ENCODE measurements at places on chromosomes 13 and 19.
A peak's percentile ranks its signal among the peaks of the same experiment; 100 is the strongest.

GRCh38 chr19:30651066-30651465, 278.9 kb downstream of the ZNF536 start:
- no peak for DNase-seq

DNA sequence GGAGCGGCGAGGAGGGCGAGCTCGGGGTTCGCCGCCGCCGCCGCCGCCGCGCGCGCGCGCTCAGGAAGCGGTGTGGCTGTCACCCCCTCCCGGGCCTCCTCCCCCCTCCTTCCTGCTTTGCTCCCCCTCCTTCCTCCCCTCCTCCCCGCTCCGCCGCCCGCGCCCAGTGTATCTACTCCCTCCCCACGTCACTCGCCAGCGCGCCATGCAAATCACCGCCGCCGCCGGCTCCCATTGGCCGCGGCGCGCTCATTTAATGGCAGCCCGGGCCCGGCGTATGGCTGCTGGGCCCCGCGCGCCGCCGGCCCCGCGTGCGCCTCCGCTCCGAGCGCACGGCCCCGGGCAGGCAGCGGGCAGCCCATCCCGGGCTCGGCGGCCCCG, 335 bp upstream of the SOX1 start:
- peak; percentile 91 for DNase-seq

GRCh38 chr13:99214232-99214631, 13.6 kb downstream of the UBAC2 start:
- DNase-seq = peak; percentile 75

- DNase-seq = no peak
Measured at GRCh38 chr13:99301913-99302636, 5.1 kb downstream of the GPR183 start.

- DNase-seq = no peak
Measured at GRCh38 chr19:5957170-5957569, 20.8 kb downstream of the RANBP3 start.

GRCh38 chr13:82661126-82661525, 1221.1 kb downstream of the SLITRK1 start:
- DNase-seq = no peak

DNA sequence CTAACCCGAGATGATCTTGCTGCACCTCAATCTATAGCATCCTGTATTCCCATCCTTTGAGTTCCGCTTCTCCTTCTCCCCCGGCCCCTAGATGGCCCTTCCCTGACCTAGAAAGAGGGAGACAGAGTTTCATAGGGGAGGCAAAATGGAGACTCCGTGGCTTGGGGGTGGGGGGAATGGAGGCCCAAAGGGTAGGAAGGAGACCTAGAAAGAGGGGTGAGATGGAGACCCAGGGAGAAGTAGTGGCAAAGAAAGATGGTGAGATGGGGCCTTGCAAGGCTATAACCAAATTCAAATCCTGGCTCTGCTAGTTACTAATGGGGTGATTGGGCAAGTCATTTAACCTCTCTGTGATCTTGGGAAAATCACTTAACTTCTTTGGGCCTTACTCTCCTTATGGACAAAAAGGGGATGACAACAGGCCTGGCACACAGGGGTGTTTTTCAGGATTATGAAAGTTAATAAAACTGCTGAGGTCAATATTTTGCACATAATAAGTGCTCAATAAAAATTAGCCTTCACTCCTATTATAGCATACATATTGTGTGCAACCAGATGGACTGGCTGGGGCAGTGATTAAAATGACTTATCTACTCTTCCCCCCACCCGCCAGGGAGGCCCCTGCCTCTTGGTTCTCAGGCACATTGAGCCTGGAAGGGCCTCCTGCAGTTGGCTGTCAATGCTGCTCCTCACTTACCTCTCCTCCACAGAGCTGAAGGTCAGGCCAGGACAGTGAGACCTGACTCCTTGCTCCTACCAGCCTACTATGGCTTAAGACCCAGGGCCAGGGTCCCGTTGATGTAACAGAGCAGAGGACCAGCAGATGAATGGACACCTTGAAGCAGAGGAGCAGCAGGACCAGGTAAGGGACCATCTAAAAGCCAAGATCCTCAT, 633 bp downstream of the SPHK2 start:
- no peak for DNase-seq

GRCh38 chr19:47156861-47157430, 26.3 kb downstream of the SAE1 start:
- DNase-seq = no peak

GRCh38 chr13:66849706-66850105, 380.4 kb downstream of the PCDH9 start:
- no peak for DNase-seq

DNA sequence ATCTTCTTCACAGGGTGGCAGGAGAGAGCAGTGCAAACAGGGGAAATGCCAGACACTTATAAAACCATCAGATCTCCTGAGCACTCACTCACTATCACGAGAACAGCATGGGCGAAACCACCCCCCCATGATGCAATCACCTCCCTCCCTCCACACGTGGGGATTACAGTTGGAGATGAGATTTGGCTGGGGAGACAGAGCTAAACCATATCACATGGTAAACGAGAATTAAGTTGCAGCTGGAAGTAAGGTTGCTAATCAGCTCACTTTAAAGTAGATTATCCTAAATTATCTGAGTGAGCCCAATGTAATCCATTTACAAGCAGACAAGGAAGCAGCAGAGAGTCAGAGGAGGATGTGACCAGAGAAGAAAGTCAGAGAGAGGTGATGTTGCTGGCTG, 102.2 kb upstream of the IPO5 start:
- peak; percentile 21 for DNase-seq

GRCh38 chr19:21322528-21322927, 6.7 kb downstream of the ZNF708 start:
- DNase-seq = no peak

GRCh38 chr13:51034906-51035305, 76.2 kb downstream of the C13orf42 start:
- peak; percentile 50 for DNase-seq

- no peak for DNase-seq
Measured at GRCh38 chr19:2334986-2335846, 6.7 kb downstream of the SPPL2B start.

DNA sequence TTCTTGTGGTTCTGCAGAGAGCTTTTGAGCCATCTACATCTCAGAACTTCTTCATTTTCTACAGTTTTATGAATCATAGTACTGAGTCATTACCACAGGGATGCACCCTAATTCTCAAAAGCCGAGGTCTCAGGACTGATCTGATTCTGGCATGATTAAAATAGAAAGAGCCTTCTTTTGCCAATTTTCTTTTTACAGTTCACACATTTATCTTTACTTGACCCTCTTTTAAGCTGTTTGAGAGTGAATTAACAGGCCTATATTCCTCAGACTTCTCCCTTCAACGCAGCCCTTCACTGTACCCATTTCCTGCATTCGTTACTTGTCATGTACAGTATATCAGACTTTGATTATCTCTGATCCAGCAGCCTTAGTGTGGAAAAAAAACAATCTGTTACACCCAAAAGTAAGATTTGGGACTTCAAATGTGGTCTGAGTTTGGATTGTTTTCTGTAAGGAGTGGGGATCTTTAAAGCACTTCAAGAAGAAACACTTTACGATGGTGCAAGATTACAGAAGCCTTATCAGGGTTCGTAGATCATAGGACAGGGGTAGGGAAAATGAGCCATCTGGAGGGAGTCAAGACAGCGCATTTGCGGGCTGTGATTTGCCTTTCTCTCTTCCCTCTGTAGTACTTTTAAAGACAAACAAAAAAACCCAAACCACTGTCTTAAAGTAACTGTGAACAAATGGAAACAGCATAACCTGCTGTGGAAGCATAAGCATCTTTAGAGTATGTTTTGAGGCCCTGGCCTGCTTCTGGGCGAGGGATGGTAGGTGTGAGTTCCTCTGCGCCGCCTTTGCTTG, 15.3 kb upstream of the GPR183 start:
- no peak for DNase-seq

DNA sequence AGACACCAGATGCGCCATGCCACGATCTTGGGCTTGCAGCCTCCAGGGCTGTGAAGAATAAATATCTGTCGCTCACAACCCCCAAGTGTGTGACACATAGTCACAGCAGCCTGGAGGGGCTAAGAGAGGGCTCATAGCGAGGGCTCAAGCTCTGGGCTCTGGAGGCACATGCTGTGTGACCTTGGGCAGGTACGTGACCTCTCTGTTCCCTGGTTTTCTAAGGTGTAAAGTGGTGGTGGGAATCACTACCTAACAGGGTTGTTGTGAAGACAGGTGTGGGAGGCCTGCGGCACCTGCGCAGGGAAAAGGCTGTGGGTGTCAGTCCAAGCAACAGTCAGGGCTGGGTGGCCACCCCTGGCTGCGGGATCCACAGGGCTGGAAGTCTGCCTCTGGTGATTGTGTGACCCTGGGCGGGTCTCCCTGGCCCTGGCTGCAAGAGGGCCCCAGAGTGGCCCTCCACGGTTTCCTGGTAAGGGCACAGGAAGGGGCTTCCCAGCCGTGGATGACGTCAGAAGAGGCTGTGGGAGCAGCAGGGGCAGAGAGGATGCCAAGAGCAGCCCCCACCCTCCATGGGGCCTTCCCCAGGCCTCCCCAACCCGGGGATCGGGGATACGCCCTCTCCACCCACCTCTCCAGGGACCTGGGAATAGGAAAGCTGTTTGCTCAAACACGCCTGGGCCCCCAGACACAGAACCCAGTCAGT, 218.8 kb upstream of the SGCG start:
- DNase-seq = peak; percentile 21

DNA sequence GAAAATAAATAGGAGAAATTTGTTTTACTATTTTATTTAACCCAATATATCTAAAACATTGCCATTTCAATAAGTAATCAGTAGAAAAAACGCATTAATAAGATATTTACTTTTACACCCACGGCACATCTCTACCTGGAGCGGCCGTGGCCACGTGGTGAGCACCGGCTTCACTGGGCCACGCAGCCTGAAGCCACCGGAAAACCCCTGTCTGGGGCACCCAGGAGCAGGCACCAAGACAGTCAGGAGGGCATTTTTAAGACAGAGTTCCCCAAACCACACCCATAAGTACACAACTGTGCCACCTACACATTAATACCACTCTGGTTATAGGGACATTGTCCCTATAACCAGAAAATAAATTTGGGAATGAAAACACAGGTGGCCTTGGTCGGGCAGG, 80.9 kb downstream of the SPACA7 start:
- DNase-seq = peak; percentile 79

DNA sequence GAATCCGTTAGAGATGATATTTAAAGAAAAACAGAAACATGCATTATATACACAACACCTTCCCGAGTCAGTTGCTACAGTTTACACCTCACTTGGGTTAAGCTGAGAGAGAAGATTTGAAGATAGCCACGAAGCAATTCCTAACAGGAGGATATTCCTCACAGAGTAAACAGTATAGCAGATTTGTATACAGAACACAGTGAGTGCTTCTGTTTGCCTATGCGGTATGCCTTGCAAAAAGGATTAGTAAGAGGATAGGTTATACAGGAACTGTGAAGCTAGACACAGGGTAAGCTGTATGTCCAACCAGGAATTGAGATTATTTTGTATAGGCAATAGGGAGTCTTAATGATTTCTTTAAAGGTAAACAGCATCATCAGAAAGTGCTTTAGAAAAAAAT, 471.8 kb downstream of the LIG4 start:
- no peak for DNase-seq

DNA sequence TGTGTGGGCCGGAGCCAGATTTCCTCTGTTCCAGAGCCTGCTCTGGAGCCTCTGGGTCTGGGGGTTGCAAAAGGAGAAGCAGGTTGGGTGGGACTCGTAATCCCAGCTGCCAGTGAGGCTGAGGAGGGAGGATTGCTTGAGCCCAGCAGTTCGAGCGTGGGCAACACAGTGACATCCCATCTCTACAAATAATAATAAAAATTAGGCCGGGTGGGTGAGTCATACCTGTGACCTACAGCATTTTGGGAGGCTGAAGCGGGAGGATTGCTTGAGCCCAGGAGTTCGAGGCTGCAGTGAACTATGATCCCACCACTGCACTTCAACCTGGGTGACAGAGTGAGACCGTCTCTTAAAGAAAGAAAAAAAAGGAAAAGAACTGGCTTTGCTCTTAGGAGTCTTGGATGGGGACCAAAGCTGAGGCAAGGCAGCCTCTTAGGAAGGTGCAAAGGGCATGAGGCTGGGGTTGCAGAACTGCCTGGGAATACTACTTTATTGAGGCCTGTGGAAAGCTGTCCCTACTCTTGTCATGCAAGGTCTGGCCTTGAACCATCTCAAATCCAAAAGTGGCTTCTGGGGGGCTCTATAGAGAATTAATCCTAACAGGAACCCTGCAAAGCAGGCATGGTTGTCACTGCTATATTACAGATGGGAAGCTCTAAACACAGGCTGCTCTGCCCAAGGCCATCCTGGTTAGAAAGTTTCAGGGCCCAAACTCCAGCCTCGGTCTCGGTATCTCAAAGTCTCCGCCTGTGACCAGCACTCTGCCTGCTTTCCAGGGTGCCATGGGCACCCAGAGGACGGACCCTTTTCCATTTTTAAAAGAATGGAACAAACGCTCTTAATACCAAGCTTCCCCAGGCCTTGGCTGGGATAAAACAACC, 880 bp upstream of the C19orf12 start:
- no peak for DNase-seq

- DNase-seq = no peak
Measured at GRCh38 chr13:95677564-95678266, 776 bp downstream of the DNAJC3 start.

- DNase-seq = no peak
Measured at GRCh38 chr13:110186231-110186855, 120.6 kb downstream of the COL4A1 start.

DNA sequence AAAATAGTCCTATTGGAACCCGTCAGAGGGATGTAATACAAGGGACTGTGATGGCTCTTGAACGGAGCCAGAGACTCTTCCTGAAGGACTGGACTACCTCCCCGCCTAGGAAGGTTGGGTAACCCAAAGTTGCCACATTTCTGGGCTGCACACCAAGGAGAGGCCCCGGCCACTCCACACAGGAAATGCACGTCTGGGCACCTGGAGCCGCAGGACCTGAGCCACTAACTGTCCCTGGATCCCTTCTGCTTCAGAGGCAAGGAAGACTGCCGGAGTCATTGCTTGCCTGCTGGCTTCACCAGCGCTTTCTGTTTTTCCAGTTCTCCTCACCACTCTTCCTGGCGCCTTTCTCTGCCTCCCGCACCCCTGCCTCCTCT, 1.2 kb upstream of the FLT1 start:
- no peak for DNase-seq

DNA sequence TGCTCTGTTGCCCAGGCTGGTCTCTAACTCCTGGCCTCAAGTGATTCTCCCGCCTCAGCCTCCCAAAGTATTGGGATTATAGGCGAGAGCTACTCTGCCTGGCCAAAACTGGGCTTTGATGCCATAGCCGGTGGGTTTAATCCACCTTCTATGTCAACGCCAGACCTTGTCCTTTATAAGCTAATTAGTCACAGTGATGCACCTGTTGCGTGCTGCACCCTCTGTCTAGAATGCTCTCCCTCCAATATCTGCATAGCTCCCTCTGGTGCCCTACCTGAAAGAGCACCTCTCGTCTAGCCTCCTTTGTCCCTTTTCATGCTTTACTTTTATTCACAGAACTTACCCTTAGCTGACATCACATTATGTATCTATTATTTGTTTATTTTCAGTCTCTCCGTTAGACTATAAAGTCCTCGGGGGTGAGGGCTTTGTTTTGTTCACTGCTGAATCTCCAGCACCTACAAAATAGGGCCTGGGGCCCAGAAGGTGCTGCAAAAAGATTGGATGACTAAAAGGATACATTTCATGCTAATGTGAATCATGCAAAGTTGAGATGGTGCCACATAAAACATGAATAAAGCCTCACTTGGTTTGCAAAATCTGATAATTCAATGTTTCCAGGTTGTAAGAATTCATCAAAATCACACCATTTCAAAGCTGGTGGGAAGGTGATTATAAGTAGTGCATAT, 148.1 kb downstream of the USP12 start:
- no peak for DNase-seq

GRCh38 chr19:24049537-24049936, 37.5 kb upstream of the ZNF254 start:
- no peak for DNase-seq
